CD4-positive, alpha-beta T cell treated with Interleukin-17A for 1 hour (primary cell): ENCODE measurements at places on chromosomes 6 and 20.
A peak's percentile ranks its signal among the peaks of the same experiment; 100 is the strongest.

DNA sequence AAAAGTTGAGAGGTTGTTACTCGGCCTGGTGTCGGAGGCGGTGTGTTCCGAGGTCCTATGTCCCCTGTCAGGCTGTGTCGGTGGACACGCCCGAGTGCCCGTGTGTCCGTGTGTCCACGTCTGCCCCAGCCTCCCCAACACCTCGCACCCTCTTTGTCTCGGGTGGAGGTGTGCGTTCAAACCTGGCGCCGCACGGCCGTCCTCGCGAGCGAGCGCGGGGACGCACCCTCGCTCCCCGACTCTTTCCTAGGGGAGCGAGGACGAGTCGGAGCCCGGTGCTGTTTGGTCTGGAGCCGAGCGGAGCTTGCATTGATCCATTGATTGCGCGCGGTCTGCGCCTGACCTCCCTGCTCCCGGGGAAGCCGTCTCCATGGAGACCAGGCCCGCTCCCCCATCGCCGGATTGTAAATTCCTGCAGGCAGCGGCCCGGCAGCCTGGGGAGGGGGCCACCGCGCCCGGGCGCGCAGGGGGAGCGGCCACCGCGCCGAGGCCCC is 411 bp upstream of the SCUBE3 start:
- DNase-seq, result no peak

DNA sequence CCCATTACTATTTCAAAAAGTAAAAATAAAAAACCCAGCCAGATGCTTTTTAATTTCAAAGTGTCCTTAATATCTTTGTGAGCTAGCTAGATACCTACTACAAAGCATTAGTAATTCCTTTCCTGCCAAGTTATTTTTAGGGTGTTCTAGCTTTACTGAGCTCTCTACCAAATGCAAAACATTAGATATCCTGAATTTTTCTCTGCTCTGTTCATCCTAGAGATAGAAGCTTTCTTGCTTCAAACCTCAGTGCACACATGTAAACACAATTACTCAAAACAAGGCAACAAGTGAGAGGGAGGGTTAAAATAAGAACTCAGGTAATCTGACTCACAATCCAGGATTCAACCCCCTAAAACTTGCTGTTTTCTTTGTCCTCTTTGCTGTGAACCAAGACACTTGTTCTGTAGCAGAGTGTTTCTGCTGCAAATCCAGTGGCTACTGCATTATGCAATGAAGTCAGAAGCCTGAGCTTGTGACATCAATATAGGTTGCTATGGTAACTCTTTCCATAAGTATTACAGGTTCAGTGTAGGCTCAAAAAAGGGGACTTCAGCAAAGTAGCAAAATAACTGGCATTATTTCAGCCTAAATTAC is 72.6 kb upstream of the STXBP5 start:
- no peak for DNase-seq

- DNase-seq, result no peak
Measured at GRCh38 chr6:170449835-170450753, 103.0 kb downstream of the PSMB1 start.

DNA sequence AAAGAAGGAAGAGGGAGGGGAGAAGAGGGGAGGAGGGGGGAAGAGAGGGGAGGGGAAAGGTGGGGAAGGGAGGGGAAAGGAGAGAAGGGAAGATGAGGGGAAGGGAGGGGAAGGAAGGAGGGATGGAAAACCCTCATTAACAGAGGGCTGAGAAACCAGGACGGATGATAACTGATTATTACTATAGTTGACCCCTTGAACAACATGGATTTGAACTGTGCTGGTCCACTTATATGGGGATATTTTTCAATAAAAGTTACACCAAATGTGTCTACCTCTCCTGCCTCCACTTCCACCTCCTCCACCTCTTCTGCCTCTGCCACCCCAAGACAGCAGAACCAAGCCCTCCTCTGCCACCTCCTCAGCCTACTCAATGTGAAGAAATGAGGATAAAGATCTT is 184.1 kb upstream of the ARID1B start:
- no peak for DNase-seq

DNA sequence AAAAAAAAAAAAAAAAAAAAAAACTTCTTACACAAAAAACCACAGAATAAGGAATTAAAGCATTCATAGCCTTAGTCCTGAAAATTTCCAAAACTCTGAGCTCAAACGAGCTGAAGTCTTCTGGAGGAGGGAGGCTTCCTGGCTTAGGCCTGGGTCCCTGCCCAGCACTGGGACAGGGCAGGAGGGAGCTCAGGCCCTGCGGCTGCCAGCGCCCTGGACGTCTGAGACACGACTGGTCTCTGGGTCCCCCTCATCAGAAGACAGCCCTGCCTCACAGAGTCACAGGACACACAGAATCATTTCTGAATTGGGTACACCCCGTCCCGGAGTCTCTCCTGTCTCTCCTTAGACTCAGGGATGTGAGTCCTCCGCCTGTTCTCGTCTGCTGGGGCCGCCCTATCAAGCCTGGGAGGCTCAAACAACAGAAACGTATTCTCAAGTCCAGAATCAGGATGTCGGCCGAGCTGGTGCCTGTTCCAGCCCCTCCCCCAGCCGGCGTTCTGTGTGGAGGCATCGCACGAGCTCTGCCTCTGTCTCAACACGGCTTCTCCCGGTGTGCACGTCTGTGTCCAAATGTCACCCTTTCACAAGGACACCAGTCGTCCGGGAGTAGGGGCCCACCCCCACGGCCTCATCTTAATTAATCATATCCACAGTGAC is 39.4 kb downstream of the ZBTB46 start:
- DNase-seq, result no peak

GRCh38 chr6:106257195-106257594 is 68.4 kb downstream of the ATG5 start:
- DNase-seq, result no peak

- no peak for DNase-seq
Measured at GRCh38 chr6:159360306-159360705, 191.1 kb downstream of the FNDC1 start.

DNA sequence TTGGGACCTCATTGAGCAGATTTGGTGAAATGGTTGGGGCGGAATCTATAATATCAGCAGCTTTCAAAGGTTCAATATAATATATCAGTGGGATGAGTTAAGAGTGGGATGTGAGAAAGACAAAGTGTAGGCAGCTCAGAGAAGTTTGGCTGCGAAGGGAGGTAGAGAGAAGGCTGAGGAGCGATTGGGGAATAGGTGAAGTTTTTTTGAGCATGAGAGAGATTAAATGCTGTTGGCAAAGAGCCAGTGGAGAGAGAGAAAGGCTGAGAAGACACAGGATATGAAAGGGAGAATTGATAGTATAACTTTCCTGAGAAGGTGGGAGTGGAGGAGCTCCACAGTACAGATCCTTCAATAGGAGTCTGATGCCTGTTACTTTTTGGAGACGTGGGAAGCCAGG is 12.1 kb upstream of the SERINC3 start:
- no peak for DNase-seq

GRCh38 chr6:34468378-34468892 is 2.6 kb downstream of the PACSIN1 start:
- DNase-seq, result no peak

DNA sequence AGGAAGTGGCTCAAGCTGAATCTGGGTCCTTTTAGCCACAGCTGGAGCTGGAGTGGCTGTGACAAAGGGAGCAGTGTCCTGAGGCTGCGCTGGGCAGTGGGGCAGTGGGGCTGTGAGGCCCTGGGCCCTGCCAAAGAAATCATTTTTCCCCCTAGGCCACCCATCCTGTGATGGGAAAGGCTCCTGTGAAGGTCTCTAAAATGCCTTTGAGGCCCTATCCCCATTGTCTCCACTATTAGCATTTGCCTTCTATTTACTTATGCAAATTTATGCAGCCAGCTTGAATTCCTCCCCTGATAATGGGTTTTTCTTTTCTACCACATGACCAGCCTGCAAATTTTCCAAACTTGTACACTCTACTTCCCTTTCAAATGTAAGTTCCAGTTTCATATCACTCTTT is 539.2 kb downstream of the MEI4 start:
- no peak for DNase-seq

GRCh38 chr6:89204096-89204495 is 13.1 kb downstream of the GABRR1 start:
- DNase-seq, result no peak

DNA sequence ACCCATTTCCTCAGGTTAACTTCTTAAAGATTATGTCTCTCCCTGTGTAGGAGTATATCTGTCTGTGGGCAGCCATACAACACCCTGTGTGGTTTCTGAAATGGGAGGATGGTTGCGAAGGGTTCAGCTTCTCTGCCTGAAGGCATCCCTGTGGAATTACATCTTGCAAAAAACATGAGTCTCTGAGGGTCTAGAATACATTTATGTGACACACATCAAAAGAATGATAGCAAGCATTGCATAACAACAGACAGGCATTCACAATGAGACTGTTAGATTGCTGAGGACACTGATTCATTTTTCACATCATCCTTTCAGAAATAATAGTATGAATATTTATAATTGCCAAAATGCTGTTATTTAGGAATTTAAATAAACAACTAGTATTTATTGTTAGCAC is 670.9 kb downstream of the HTR1B start:
- no peak for DNase-seq

- no peak for DNase-seq
Measured at GRCh38 chr6:105021399-105021798, 64.5 kb downstream of the LIN28B start.

- DNase-seq, result no peak
Measured at GRCh38 chr6:87396595-87397392, 11.0 kb upstream of the CFAP206 start.

- peak; percentile 60 for DNase-seq
Measured at GRCh38 chr6:156776470-156776839, 723 bp upstream of the ARID1B start.

DNA sequence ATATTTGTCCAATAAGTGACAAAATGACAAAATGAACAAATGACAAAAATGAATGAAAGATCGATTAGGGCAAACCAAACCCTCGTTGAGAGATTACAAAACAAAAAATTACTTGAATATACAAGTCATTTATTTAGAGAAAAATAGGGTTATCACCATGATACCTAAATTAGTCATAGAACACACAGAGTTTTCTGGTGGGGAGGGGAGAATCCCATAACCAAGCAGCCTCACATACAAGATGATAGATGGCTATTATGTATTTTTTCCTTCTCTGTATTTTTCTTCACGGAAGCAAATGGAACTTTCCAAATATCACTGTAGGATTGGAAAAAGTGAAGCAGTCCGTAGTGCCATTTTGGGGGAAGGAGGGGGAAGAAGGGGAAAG is 28.5 kb upstream of the BMP6 start:
- DNase-seq, result no peak

GRCh38 chr6:42140032-42140431 is 2.4 kb downstream of the C6orf132 start:
- peak; percentile 7 for DNase-seq

DNA sequence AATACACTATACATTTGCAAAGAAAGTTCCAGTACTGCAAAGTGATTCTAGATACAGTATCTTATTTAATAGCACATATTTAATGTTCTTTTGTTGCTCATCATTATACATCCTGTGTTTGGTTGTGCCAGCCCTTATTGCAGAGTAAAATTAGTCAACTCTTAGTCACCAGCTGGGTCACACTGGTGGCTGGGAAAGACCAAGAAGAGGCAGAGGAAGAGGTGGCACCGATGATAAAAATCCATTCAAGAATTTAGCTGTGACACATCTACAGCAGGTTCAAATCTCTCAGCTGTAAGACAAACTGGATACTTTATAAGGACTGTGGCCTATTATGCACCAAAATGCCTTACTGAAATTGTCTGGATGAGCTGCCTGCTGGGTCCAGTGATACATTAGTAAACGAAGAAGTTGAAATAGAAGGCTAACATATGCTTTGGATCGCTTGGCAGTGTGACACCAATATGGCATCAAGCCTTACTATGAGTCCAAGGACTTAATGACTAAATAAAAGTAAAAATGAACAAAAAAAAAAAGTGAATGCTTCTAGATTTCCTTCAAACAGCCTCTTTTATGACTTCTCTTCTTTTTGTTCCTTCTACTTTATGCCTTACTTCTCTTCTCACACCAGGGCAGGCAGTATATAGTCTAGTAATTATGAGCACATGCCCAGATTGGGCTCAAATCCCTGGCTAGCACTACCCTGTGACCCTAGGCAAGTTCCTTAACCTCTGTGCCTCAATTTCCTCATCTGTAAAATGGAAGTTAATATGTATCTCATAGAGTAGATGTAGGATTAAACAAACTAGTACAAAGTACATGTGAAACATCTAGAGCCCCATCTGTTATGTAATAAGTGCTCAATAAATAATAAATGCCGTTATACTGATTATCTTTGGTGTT is 29.4 kb upstream of the RNF8 start:
- DNase-seq, result no peak

DNA sequence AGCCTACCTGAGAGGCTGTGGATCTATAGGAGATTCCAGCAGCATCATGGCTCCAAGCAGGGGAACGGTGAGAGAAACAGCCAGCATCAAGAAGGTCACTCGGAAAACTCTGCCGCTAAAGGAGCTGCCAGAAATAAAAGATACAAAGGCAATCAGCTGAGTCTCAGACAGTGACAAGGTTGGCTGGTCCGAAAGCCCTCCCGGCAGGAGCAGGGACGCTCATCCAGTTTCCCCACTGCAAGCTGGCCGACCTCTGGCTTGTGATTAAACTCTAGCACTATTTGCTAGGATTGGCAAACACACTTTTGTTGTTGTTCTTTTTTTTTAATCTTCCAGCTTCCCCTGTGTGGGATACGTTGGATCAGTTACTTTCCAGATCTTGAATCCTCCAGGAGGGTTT is 8.7 kb downstream of the APMAP start:
- DNase-seq, result no peak

DNA sequence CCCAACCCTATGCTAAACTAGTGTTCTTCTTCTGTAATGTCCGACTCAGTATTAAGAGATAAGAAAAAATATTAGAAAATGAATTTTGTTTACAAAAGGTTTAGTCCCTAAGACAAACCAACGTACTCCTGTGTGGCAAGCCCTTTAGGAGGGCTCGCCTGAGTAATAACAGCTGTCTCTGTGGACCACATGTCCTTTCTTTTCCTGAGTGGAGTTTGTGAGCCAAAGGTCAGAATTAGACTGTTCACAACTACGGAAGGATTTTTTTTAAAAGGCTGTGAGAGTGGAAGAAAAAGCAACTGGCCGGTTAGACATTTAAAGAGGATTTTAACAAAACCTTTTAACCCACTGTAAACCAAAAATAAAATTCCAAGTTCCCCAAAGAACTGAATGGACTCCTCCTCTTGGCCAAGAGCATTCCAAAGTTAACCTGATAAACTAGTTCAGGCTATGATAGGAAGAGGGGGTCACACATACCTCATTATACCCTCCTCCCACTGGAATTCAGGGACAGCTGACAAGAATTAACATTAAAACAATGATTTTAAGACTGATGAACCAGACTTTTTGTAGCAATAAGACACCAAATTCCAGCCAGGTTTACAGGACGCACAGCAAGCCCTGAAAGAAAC is 43.5 kb downstream of the FAM184A start:
- no peak for DNase-seq

GRCh38 chr6:149501768-149502167 is 17.0 kb upstream of the ZC3H12D start:
- no peak for DNase-seq

DNA sequence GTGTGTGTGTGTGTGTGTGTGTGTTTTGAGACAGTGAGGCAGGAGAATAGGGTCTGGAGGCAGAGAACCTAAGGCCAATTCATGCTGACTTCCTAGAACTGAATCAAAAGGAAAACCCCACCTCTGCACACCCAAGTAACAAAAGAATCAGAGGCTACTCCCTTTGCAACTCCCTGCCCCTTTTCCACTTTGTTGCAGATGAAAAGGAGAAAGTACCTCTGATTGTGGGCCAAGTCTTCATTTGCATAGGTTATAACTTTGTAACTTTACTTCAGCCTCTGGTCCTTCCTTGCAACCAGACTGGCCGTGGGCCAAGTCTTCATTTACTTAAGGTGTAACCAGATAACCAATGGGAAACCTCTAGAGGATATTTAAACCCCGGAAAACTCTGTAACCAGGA is 168.8 kb downstream of the EYA2 start:
- DNase-seq, result no peak

- no peak for DNase-seq
Measured at GRCh38 chr6:106273087-106273486, 52.5 kb downstream of the ATG5 start.
